ENCODE measurements at places on chromosomes 12 and 14.

GRCh38 chr14:38931969-38932652, 170.9 kb downstream of the SEC23A start:
- no peak for DNase-seq

- no peak for DNase-seq
Measured at GRCh38 chr14:91872011-91872501, 4.7 kb upstream of the TC2N start.

DNA sequence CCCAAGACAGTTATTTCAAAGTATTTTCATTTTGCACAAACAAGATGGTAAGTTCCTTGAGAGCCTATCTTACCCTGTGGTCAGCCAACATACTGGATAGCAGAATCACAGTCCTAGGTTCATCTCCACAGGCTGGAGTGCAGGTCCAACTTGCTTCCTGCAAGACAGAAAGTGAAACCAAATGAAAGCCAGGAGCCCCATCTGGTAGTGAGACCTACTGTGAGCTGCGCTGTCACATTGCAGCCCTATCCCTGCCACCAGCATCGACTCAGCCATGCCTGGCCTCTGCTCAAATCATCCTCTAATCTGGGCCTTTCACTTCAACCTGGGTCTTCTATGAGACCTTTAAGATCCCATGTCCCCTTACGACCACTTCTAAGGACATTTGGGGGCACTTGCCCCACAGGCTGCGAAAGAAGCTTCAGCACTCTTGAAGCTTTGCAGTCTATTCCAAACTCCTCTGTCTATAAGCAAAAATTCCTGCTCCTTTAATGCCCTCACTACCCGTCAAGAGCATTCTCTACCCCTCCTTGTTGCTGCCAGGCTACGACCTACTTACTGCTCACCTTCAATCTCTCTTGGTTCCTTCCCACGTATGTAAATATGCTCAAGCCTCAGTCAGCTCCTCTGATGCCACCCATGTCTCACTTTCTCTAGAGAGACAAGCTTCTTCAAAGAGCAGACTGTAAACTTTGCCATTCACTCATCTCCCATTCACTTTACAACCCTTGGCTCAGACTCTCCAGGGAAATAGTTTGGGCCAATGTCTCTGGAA, 55.9 kb upstream of the TSPAN11 start:
- no peak for DNase-seq

DNA sequence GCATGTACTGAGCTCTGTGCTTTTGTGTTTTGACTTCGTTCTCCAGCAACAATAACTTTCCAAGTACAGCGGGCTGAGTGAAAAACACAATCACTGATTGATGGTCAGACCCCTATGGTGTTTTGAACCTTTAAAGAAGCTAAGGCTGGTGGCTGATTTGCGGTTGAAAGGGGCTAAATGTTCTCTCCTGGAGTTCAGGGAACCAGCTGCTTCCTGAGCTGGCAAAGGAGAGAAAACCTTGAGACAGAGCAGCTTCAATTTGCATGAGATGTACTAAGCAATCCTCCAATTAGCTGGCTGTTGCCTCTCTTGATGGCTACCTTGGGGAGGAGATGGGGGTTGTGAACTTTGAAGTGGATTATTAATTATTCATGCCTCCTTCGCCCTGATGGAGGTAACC, 546.7 kb upstream of the SEL1L start:
- no peak for DNase-seq

DNA sequence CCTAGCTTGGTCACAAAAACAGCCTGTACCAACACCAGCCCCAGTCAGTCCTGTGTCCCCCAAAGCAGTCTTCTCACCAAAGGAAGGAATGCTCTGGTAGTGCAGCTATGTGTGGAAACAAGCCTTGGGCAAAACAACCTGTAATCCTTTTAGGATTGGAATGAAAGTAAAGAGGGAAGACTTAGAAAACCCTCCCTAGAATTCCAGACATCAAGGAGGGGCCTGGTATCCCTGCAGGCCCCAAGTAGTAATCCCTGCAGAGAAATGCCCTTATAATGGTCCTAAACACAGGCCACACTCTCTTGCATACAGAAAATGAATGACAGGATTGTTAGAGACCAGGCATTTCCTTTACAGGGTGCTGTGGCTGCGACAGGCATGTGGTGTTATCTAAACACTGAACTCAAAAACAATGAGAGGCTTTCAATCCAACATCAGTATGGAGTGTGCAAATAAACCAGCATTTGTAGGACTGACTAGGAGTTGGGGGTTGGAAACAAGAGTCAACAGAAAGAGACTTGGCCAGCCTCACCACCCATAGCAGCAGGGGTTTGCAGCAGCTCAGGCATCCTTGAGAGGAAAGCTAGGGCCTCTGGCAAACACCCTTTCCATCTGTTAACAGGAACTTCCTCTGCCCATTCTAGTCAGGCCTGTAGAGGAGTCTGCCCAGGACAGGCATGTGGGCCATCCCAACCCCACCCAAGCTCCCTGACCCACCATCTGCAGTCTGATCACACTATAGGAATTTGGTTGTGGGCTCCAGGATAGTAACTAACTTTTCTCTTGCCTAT, 59.1 kb downstream of the DCAF5 start:
- no peak for DNase-seq

GRCh38 chr14:77369285-77369684, 7.6 kb downstream of the TMED8 start:
- DNase-seq: no peak

GRCh38 chr12:8077207-8077606, 4.9 kb upstream of the NECAP1 start:
- DNase-seq: no peak

DNA sequence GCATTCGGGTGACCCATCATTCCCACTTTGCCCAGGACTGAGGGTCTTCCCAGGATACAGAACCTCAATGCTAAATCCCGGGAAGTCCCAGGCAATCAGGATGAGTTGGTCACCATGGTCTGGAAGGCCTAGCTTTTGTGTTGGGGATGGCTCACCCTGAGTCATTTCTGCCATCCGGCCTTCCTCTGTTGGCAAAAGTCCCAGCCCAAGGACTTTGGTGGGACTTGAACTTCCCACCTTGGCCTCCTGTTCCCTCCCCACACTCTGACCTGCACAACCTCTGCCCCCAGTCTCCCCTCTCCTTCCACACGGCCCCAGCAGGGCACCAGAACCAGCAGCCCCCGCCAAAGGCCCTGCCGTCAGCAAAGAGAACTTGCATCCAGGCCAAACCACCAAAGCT, 24.6 kb upstream of the NCOR2 start:
- no peak for DNase-seq

DNA sequence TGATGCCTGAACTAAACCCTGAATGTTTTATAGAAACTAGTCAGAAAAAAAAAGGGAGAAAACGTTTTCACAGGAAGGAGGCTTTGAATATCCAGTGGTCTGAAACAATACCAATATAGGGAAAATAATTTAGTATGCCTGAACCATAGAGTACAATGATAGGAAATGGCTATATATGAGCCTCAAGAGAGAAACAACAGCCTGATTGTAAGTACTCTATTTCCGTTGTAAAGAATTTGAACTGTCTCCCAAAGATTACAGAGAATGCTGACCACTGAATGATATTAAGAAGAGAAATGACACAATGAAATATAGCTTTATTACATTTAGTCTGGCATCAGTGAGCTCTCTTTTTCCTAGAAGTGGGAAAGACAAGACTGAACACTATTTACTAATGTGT, 5.5 kb upstream of the GABARAPL1 start:
- DNase-seq: no peak

- no peak for DNase-seq
Measured at GRCh38 chr14:81771651-81772275, 238.1 kb upstream of the SEL1L start.

GRCh38 chr14:105469456-105470349, 4.9 kb upstream of the CRIP2 start:
- DNase-seq: no peak

DNA sequence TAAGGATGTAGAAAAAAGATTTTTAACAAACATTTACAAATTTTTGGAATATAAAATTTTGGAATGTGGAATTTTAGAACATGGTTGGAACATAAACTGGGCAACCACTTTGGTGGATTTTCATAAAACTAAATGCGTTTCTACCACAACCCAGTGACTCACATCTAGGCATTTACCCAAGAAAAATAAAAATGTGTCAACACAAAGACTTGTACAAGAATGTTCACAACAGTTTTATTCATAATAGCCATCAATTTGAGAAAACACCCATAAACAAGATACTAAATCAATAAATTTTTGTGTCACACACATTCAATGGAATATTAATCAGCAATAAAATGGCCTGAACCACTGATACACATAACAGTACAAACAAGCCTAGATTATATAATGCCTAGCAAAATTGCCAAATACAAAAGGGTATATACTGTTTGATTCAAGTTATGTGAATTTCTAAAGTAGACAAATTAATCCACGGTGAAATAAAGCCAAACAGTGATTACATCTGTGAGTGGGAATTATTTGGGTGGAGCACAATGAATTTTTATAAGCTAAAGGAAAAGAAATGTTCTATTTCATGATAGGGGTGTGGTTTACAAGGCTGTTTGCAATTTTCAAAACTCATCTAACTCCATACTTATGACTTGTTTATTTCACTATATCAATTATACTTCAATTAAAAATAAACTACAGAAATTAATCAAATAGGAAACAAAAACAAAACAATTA, 415.2 kb upstream of the OR4E1 start:
- DNase-seq: no peak

- DNase-seq: no peak
Measured at GRCh38 chr12:131260954-131261353, 307.2 kb downstream of the ADGRD1 start.

DNA sequence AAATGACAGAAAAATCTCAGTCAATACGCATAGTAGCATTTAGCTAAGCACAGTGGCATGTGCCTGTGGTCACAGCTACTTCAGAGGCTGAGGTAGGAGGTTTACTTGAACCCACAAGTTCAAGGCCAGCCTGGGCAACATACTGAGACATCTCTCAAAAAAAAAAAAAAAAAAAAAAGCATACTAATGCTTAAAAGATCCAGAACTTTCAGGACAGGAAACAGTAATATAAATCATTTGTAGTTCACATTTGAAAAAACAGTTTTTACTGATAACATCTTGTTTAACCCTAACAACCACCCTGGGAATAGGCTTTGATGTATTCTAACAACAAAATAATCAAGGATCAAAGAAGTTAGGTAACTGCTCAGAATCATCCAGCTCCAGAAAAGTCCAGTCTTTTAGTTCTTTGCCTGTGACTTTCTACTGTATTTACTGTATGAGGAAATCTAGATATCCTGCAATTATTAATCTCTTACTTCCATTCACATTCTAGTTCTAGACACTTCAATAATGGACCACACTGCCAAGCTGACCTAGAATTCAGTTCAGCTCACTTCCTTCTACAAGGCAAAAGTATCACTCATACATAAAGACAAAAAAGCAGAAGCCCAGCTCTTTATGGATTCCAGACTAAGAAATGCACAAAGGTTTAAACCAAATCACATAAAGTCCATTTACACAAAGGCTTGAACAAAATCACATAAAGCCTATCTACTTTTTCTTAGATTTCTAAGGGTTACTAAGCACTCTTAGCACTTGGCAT, 28.5 kb downstream of the PAWR start:
- DNase-seq: no peak

Data from stimulated activated CD8-positive, alpha-beta memory T cell treated with anti-CD3 and anti-CD28 coated beads, Interleukin-4, amount 100 ng/mL, for 1 hour (primary cell).